Aorta (tissue), 5 donors: ENCODE measurements at places on chromosomes 3 and 15.

GRCh38 chr3:143502081-143502480, 346.2 kb downstream of the SLC9A9 start:
- DNase-seq = no peak

DNA sequence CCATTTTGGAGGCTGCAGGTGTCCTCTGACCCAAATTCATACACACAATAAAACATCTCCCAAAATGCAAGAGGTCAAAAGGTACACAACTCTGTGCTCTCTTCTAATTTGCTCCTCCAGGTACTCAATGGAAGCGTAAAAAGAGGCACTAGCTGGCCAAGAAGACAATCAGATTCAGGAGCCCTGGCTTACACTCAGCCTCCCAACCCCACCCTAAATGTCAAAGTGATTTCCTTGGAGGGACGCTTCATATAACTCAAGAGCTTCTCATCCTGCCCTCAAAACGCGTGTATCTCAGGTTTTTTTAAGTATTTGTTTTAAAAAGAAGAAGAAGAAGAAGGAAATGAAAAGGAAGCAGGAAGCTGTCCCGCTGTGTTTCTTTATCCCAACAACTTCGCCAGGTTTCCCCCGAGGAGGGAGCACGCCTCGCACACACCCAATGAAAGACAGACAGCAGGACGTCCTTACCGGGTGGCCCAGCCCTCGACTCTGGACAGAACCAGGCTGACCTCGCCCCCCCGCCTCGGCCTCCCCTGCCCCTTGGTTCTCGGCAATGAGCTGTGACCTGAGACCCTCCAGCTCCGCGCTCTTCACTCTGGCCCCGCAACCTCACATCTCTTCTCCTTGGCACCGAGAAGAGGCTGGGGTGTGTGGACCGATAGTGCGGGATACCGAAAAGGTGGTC, 620.7 kb upstream of the ZNF385D start:
- DNase-seq = peak; percentile 70

DNA sequence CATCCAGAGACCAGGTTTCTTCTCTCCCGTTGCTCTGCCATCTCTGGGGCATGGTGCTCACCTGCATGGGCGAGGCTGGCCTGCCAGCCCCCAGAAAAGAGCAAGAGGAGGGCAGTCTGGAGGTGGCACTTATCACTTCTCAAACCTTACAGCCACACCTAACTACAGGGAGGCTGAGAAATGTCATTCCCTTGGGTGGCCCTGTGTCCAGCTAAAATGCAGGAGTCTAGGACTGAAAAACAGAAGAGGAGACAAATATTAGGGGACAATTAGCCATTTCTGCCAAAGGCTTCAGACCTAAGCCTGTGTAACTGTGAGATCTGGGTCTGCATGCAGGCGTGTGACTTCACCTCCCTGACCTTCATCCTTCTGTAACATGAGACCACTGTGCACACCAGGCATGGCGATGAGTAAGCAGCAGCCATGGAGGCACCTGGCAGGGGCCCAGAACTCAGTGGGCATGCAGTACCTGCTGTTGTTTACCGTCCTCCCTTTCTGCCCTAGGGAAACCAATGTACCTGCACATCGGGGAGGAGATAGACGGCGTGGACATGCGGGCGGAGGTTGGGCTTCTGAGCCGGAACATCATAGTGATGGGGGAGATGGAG, 83.4 kb downstream of the MESD start:
- no peak for DNase-seq

DNA sequence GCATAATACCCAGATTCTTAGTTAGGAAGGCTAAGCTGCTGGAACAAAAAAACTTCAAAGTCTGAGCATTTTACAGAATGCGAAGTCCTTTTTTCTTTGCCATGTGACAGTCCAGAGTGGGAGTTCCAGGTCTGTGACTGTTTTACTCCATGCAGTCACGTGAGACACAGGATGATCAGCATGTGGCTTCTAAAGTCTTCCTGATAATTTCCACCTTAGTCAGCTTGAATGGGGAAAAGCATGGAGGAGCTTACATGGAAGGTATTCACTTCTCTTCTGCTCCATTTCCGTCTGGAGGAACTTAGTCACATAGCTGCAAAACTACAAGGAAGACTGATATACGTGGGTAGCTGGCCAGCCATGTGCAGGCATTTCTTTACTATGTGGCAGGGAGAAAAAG, 1.7 kb downstream of the SNTN start:
- no peak for DNase-seq

DNA sequence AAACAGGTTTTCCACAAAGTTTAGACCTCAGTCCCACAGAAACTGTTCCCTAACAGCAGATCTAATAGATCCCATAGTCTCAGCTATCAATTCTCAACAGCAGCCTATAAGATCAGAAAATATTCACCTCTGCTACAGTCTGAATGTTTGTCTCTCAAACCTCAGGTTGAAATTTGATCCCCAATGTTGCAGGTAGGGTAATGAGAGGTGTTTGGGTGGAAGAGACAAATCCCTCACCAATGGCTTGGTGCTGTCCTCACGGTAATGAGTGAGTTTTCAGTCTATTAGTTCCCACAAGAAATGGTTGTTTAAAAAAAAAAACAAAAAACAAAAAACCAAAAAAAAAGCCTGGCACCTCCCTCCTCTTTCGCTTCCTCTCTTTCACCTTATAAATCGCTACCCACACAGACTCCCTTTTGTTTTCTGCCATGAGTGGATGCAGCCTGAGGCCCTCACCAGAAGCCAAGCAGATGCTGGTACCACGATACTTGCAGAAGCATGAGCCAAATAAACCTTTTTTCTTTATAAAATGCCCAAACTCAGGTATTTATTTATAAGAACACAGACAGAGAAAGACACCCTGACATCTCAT, 14.2 kb downstream of the ZNF280D start:
- no peak for DNase-seq

- no peak for DNase-seq
Observed at GRCh38 chr3:135325726-135326235, 530.7 kb downstream of the EPHB1 start.

DNA sequence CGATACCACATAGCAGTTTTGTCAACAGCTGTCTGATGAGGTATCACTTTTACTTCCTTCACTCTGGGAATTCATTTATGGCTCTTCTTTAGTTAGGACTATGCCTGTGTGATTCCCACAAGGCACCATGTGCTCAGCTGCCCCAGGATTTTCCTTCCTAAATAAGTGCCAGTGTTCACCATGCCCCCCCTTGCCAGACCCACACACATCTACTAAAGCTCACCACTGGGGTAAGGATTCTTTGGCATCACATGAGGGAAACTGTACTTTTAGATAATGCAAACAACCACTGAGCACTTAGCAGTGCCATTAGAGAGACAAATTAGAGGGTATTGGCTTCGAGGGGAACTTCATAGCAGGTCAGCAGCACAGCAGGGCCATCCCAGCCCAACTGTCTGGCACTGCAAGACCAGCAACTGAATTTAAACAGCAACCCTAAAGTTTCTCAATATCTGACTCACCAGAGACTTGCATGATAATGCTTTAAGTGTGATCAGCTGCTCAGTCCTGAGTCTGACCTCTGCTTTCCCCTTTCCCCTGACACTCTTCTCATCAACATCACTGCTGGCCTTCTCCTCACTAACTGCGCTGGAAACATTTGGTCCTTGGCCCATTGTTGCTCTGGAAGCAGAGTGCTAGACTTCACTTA, 114.3 kb downstream of the STAC start:
- DNase-seq = peak; percentile 54

DNA sequence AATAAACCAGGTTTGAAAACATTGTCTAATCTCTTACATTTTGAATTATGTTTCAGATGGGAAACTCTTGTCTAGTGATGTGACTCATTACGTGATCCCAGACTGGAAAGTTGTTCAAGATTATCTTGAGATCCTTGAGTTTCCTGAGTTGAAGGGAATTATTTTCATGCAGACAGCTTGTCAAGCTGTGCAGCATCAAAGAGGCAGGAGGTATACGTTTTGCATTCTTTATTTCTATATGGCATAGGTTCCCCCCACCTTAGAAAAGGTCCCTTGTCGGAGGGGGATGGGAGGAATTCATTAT, 1.5 kb downstream of the DIS3L start:
- DNase-seq = no peak

DNA sequence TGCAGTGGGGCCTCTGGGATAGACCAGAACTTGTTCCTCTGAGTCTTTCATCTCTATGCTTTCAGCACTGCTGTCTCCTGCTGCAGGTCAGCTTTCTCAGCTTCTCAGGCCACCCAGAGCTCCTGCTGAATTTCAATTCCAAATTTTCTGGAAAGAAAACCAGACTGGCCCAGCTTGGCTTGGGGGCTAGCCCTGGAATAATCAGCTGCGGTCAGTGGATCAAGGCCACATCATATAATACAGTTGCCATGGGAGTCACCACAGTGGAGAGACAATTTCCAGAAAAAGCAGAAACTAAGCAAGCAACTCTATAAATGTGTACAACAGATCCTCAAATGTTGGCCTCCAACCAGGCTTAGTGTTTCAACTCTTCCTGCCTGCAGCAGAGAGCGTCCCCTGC, 91.1 kb upstream of the SLC24A5 start:
- no peak for DNase-seq

DNA sequence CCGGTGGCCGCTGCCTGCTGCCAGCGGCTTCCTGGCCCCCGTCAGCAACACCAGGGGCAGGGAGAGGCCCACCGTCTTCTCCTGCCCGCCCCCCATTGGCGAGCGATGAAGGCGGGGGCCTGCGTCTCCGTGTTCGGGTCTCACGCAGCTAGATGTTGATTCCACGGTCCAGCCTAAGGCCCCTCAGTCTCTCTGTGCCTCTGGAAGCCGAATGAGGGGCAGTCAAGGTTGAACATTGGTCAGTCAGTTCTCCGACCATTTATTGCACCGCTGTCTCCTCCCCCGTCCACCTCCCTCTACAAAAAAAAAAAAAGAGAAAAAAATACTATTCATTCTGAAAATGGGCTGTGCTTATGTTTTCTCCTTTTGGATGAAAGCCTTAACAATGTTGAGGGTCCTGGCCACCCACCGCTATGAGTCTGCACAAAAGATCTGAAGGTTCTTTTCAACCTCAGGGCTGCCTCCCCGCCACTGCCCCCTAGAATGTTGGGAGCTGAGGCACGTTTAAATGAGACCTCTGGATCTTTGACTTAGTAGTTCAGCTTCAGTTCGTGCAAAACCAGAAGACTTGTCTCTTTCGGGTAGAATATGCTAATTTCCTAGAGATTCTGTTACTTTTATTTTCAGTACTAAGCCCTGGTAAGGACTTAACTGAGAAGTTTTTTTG, 736 bp downstream of the IREB2 start:
- no peak for DNase-seq

DNA sequence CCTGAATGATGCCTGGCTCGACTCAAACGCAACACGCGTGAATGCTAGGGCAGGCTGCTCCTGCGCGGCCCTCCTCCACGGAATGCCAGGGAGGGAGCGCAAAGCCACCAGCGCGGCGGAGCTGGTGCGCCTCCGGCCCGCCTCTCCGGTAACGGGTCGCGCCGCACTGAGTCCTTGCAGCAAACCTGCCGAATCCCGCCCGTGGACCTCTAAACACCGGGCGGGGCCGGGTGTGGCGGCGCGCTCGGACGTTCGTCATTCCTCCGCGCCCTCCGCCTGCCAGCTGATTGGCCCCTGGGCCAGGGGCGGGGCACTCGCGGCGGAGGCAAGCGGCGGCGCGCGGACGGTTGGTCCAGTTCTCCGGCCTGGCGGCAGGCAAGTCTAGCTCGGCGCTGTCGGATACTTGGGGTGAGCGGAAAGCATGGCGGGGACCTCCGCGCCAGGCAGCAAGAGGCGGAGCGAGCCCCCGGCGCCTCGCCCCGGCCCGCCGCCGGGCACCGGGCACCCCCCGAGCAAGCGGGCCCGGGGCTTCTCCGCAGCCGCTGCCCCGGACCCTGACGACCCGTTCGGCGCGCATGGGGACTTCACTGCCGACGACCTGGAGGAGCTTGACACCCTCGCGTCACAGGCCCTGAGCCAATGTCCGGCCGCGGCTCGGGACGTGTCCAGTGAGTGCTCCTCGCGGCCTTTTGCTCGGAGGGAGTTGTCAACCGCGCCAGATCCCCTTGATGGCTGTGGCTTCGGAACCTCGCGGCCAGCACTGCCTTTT, at the start of gene ATRIP:
Gene ATRIP, plus strand, starts transcription at position 313 of the 769 bp plus-strand sequence. Its CDS starts 109 bp downstream, at position 422.
- peak; percentile 97 for DNase-seq

GRCh38 chr15:70715840-70716485, 47.4 kb downstream of the UACA start:
- no peak for DNase-seq

DNA sequence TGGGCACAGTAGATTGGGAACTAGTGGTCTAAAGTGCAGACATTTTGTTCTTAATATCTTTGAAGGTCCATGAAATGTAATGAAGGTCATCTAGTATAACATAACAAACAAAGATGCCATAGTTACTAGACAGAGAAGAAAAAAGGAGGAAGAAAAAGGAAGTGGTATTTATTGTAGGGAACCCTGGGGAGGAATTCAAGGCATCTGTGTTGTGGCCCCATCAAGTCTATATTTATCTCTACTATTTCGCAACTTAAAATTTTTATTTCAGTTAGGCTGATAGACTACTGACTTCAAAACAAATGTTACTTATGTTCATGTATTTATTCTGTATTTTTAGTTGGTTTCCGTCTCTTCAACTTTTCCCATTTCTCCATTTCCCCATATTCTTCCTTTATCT, 48.9 kb upstream of the ZDHHC23 start:
- no peak for DNase-seq

DNA sequence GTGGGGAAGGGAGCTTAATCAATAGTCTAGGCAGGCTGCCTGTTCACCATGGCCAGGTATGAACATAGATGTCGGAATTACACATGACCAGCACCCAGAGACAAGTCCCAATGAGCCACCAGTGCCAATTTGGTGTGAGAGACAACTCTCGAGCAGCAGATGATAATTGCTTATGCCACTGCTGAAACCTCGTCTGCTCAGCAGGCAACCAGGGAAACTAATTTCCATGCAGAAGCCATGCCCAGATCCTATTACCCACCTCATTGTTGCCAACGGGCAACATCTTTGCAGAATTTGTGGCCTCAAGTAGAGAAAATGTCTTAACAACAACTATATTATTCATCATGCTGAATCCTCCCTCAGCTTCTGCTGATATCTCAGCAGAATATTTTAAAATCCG, 84.9 kb downstream of the CGGBP1 start:
- DNase-seq = no peak

GRCh38 chr15:67945951-67946700, 106.3 kb upstream of the RNU6-1 start:
- DNase-seq = no peak

DNA sequence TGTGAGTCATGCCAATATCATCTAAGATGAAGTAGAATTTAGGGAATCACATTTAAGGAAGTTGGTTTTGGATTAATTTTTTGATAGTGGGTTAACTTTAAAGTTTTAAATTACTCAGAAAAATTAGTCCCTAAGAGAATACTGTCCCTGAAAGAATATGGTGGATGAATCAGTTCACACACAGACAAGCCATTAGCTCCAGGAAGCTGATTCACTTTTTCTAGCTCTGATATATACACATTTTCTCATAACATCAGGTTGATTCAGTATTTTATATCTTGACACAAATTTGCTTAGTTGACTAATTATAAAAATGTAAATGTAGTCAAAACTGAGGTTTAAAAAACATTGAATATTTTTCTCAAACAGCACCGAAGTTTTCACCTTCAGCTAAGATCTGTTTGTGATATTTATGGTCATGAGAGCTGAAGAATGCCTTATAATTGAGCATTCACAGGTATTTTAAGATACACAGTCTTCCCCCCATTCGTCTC, 55.1 kb downstream of the MYH15 start:
- DNase-seq = no peak
